ENCODE measurements at places on chromosomes 7 and 10.

DNA sequence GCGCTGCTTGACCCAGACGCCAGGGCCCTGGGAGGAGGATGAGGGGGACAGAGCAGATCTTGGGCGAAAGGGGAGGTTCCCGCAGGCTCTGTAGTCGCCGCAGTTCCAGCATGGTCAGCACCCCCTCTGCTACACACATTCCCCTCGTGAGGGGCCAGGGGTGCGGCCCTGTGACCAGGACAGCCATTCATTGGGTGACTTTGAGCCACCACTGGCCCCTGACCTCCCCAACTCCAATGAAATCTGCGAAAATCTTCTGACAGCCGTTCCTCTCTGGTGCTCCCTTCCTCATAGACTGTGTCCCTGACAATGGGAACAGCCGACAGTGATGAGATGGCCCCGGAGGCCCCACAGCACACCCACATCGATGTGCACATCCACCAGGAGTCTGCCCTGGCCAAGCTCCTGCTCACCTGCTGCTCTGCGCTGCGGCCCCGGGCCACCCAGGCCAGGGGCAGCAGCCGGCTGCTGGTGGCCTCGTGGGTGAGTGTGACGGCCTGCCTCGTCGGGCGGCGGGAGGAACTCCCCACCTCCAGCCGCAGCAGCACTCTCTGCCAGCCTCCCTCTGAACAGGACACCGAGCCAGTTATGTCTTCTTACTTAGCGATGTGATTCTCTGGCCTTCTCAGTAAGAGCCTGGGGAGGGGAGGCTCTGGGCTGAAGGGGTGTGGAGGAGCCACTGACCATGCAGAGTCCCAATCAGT is 825 bp downstream of the TMEM176A start:
- no peak for DNase-seq

DNA sequence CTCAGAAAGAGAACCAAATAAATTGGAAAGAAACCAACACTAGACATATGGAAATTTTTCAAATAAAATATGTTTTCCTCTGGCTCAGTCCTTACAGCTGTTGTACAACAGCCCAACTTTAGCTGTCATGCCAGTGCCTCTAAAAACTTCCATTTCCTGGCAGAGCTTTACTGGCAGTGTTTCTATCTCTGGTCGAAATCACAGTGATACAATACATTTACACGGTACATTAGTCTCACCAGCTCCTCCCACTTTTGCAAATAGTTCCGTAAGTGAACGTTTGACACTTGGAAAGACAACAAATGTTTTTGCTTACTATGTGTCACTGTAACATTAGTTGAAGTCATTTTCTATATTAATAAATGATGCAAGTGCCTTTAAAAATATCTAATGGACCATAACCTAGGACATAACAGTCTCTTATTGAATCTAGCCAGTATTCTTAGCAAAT is 29.8 kb downstream of the BCAP29 start:
- no peak for DNase-seq

- no peak for DNase-seq
Observed at GRCh38 chr7:95517458-95517857, 31.7 kb downstream of the ASB4 start.

DNA sequence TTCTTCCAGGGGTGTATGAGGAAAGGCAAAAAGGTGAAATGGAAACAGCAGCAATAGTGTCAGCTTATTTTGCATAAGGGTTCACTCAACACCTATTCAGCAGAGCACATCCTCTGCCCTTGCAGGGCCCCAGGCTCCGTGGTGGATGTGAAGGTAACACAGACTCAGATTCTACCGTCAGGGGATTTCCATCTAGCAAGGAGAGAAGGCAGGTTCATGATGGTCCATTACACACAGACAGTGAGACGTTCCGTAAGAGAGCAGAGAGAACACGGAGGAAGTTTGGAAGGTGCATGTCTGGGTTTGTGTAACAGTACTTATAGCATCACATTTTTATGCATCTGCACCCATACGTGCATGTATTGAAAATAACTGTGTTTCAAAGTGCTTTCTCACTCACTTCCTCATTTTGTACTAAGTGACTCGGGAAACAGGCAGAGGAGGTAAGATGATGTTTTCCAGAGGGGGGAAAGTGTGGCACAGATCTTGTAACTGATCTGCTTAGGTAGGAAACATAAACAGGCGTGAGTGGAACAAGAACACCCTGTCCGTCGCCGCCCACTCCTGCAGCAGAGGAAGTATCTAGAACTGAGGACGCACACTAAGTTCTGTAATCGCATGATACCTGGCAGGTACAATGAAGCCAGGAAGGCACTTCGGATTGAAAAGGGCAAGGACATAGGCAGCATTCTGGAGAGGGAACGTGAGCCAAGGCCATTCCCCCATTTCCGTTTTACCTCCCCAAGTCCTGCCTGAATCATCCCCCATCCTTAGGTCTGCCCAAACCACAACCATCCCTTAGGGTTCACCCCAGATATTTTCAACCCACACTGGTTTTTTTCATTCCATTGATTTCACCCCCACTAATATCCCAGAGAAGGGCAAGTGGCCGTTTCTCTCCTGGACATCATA is 1.0 kb upstream of the ENO4 start:
- DNase-seq = peak; percentile 8

DNA sequence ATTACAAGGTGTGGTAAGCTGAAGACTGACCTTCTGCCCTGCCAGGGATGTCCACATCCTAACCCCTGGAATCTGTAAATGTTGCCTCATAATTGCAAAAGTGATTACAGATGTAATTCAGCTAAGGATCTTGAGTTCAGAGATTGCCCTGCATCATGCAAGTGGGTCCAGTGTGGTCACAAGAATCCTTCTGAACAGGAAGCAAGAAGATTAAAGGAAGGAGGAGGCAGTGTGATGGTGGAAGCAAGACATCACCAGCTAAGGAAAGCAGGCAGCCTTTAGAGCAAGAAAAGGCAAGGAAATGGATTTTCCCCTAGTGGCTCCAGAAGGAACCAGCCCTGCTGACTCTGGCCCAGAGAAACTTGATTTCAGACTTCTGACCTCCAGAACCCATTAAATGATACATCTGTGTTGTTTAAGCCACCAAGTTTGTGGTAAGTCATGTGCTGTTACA is 78.1 kb downstream of the USP6NL start:
- DNase-seq = peak; percentile 45

DNA sequence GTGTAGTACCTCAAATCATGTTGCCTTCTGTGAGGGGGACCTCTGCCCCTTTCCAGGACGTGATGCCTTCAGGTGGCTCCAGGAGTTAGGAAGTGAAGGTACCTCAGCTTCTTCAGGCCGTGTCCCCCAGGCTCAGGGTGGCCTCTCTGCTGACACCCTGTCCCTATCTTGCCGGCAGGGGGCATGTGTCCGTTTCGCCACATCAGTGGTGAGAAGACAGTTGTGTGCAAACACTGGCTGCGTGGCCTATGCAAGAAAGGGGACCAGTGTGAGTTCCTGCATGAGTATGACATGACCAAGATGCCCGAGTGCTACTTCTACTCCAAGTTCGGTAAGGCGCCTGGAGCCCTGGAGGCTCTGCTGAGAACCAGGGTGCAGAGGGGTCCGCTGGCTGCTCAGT is 9.2 kb downstream of the CPSF4 start:
- DNase-seq = no peak
